ENCODE measurements at places on chromosomes 5 and 9.

- no peak for DNase-seq
These were observed 145.9 kb downstream of the YIPF5 start for GRCh38 chr5:144024545-144024944.

GRCh38 chr5:1445689-1446601, 705 bp upstream of the SLC6A3 start:
- DNase-seq = no peak

GRCh38 chr9:76395381-76395780, 1.2 kb upstream of the RFK start:
- DNase-seq = no peak

DNA sequence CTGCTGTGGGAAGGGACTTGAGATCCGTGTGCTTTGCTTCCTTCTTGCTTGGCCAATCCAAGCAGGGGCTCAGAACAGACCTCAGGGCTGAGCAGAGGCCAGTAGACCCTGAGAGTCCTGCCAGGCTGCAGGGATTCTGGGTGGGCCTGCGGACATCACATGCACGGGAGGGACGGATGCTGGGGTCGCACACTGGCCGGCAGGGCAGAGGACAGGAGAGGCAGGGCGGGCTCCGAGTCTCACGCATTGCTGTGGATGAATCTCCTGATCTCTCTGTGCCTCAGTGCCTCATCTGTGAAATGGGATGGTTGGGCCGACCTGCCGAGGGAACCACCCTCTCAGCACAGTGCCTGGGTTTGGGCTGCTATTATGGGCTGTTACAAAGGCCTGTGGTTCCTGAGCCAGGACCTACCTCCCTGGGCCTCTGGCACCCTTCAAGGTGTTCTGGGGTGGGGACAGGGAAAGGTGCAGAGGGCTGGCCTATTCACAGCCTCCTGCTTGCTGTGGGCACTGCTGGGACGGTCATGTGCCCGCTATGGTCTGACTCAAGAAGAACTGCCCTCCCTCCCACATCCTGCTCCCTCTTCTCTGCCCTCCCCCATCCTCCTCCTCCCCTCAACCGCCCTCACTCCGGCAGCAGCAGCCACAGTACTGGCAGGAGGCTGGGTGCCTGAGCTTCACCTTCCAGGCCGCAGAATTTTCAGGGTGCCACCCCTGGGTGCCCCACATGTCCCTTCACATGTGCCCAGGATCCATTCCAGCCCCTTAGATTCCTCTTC, 43.3 kb downstream of the NCS1 start:
- DNase-seq = peak; percentile 54

DNA sequence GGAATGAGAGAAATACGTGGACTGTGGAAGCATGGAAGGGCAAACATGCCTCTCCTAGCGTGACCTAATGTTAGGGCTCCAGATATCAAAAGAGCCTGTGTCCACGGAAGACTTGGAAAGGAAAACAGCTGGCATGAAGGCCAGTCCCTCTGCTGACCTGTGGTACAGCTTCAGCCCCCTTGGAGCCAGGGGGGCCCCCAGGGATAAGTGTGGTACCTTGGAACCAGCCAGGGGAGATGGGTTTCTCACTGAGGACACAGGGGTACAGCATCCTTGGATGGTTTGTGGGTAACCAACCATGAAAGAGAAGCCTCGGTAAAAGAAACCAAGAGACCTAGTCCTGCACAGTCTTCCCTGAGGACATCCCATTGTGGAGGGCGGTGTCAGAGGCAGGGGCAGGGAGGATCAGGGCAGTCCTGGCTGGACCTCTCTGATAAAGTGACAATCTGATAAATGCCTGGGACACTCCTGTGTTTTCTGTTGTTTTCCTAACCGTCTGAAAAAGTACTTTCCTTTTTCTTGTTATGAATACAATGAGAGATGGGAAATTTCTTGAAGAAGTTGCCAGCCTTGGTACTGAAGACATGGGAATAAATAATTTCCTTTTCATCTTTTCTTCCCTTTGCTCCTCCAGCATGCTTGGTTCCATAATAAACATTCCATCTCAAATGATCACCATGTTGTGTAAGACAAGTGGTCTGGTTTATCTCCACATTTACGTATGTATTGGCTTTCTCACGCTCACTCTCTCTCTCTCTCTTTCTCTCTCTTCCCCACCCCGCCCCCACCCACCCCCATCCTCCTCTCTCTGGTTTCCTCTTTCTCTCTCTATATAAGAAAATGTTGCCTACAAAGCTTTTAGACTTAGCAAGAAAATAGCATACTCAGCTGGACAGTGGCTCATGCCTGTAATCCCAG, 102.1 kb downstream of the SUSD1 start:
- DNase-seq = no peak

DNA sequence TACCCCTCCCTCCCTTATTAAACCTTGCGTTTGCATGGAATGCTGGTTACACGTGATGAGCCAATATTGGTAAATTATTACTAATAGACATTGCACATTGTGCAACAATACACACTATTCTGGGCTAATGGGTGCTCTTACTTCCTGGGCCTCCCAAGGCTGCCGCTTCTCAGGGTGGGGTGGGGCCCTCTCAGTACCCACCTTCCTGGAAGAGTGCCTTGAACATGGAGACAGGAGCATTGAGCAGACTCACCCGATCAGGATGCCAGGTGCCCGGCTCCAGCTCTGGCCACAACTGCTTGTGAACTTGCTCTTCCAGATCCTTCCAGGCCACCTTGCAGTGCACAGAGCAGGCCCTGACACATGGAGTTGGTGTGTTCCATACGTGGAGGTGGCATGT, 24.7 kb upstream of the CEP72 start:
- DNase-seq = no peak

DNA sequence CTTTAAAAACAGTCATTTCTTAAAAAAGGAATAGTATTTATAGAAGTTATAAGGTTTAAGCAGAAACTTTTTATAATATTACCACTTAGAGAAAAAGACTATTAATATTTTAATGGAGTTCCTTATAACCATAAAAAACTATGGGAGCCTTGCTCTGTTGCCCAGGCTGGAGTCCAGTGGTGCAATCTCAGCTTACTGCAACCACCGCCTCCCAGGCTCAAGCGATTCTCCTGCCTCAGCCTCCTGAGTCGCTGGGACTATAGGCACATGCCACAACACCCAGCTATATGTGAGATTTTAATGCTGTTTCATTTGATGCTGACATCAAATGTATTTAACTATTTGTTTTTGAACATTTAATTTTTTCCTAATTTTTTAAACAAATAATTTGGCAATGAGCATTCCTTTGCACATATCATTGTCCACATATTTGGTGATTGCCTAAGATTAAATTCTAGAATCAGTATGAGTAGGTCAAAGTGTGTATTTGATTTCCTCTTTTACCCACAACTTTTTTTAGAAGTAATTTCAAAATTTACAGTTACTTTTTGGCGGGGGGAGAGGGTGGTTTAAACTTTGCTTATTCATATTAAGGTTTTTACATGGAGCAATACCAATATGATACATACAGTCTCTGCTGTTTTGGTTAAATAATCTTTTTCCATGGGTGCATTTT, 235.5 kb downstream of the ARHGEF28 start:
- no peak for DNase-seq

DNA sequence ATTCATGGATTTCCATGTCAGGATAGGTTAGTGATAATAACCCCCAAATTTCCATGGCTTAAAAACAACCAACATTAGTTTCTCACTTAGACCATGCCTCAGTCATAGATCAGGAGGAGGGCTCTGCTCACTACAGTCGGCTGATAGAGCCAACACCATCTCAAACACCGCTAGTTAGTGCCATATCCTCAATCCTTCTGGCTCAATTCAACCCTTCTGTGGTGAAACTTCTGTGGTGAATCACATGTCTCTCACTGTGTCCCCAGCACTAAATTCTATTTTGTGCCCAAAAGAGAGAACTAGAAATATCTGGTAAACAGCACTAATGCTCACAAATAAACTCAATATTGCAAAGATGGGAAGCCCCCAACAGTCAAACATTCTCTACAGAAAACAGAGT, 21.1 kb downstream of the ECPAS start:
- DNase-seq = no peak

DNA sequence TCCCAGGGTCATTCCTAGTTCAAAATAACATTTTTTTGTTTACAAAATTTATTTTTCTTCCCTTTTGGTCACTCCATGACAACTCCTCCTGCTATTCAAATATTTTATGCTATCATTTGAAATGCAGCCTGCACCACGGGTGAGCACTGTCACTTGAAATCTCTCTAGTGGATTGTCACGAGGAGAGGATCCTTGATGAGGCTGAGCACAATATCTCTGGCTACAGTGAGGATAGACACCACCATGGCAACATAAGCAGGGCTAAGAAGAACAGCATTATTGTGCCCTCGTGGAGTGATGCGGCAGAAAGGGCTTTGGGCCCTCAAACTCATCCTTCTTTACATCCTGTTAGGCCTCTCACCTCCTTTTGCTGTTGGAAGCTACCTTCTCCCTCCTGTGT, 321.9 kb downstream of the RAB3C start:
- DNase-seq = no peak

DNA sequence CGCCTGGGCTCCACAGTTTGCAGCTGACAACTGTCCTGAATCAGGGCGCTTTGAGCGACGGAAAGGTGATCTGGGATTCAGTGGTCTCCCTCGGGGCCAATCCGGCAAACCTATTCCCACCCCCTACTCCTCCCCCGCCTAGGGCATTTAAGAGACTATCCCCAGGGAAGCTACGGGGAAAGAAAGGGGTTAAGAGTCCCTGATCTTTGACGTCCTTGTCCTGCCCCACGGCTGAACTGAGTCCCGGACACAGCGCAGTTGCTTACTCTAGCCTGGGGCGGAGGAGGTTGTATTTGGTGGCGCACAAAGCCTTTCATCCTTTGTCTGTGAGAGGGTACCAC, 3.4 kb downstream of the RORB start:
- no peak for DNase-seq

GRCh38 chr5:108681079-108681921, 66.4 kb upstream of the FER start:
- no peak for DNase-seq

- no peak for DNase-seq
These were observed 47.2 kb upstream of the FABP6 start for GRCh38 chr5:160181965-160182622.
